WTC11 (cell line): ENCODE measurements at places on chromosomes 13 and 19. TPM values are rescaled to one million over a fixed set of nuclear protein-coding genes. Genes with fewer than 3 reads are reported as not detected.

ZNF560 gene
- 4.4 to 5.8 TPM (median 4.9 TPM) in 3 replicates for total RNA-seq

CFAP97D2 gene
- total RNA-seq: not detected in 3 replicates

COX6B2 gene
- total RNA-seq: 4.1 to 8.0 TPM (median 4.3 TPM) in 3 replicates

PRSS57 gene
- total RNA-seq: not detected in 3 replicates

PSMD8 gene
- total RNA-seq: 156 to 167 TPM (median 160 TPM) in 3 replicates

RTBDN gene
- 2.4 to 3.8 TPM (median 3.1 TPM) in 3 replicates for total RNA-seq

ADGRE1 gene
- total RNA-seq: not detected in 3 replicates

DNA sequence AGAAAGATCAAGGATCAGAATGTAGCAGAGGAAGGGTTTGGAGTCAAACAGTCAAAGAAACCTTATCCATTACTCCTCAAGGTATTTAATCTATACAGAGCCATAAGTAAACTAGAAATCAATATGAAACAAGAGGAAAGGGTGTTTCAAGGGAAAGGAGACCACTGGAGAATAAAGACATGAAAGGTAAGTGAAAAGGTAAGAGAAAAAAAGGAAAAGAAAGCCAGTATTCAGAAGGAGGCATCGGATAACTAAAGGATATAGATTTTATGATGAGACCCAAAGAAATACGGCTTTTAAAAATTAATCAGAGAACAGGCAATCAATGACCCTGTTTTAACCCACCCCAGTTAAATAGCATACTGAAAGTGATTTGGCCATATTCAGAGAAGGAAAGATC lies 438.7 kb upstream of the MIR17HG start:
- H3K4me3 ChIP-seq: no peak overlapping the region
- H3K4me1 ChIP-seq: no peaks in the 10 kb centered on the region
- no peaks in the 10 kb centered on the region for H3K36me3 ChIP-seq
- no peaks in the 10 kb centered on the region for H3K27me3 ChIP-seq

DNA sequence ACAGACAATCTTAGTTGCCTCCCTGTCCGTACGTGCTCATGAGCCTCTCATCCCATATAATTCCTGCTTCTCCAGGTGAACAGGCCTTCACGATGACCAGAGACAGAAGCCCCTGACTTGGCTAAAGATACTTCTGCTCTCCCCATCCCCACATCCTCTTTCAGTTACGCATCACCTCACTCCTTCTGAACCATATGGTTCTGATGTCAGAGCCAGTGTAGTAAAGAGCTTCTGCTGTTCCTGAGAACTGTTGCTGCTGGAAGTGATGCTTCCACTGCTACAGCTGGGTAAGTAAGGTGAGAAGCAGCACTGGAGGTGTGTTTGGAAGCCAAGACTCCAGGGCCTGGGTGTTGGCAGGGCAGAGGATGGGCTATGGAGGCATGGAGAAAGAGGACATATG lies 12.9 kb downstream of the SIGLECL1 start:
- peaks cover 5% of the 10 kb centered on the region; the same call in 1 of the 2 replicates for H3K27me3 ChIP-seq
- no peak for DNase-seq
- no peaks in the 10 kb centered on the region for H3K36me3 ChIP-seq
- peaks cover 5% of the 10 kb centered on the region for H3K4me1 ChIP-seq
- H3K4me3 ChIP-seq: no peak overlapping the region
- no peak overlapping the region for H3K27ac ChIP-seq

- no peak overlapping the region for H3K4me3 ChIP-seq
- no peak overlapping the region for H3K27ac ChIP-seq
- H3K36me3 ChIP-seq: no peaks in the 10 kb centered on the region; the same call in 1 of the 2 replicates
- no peaks in the 10 kb centered on the region for H3K27me3 ChIP-seq
Measured at GRCh38 chr13:80361298-80361697, 20.4 kb upstream of the SPRY2 start.

DNA sequence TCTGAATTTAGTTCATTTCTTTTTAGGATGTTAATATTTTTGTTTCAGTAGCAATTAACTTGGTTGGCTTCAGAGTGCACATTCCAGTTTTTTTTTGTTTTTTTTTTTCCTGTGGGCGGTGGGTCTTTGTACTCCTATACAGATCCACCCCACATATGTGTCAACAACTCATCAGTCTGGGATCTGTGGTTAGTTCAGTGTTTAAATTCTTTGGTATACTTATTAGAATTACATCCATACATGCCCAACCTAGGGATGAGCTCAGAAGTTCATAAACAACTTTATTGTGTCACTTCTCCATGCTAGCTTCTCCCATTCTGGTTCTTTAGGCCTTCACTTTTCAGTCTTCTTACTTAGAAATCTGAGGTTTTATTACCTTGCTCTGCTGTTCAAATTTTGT lies 50.9 kb downstream of the PCCA start:
- H3K27me3 ChIP-seq: no peaks in the 10 kb centered on the region
- peaks cover 11% of the 10 kb centered on the region for H3K36me3 ChIP-seq
- no peak overlapping the region for H3K4me3 ChIP-seq
- peak overlapping the region; percentile 48; the same call in 1 of the 2 replicates for H3K27ac ChIP-seq
- no peak for DNase-seq

- H3K4me3 ChIP-seq: peak overlapping the region; percentile 91
- peaks cover 15% of the 10 kb centered on the region for H3K4me1 ChIP-seq
- H3K27ac ChIP-seq: no peak overlapping the region
- peaks cover 7% of the 10 kb centered on the region for H3K36me3 ChIP-seq
Measured at GRCh38 chr19:37691881-37692504, 27.6 kb downstream of the ZNF607 start.

- DNase-seq: peak; percentile 92
- H3K27me3 ChIP-seq: peaks cover 20% of the 10 kb centered on the region
- H3K4me1 ChIP-seq: peaks cover 30% of the 10 kb centered on the region
Measured at GRCh38 chr13:45464687-45465453, at the start of gene COG3. TSS of gene COG3 (plus strand) at chr13:45464939. CDS start at chr13:45465037, 98 bp downstream.

DNA sequence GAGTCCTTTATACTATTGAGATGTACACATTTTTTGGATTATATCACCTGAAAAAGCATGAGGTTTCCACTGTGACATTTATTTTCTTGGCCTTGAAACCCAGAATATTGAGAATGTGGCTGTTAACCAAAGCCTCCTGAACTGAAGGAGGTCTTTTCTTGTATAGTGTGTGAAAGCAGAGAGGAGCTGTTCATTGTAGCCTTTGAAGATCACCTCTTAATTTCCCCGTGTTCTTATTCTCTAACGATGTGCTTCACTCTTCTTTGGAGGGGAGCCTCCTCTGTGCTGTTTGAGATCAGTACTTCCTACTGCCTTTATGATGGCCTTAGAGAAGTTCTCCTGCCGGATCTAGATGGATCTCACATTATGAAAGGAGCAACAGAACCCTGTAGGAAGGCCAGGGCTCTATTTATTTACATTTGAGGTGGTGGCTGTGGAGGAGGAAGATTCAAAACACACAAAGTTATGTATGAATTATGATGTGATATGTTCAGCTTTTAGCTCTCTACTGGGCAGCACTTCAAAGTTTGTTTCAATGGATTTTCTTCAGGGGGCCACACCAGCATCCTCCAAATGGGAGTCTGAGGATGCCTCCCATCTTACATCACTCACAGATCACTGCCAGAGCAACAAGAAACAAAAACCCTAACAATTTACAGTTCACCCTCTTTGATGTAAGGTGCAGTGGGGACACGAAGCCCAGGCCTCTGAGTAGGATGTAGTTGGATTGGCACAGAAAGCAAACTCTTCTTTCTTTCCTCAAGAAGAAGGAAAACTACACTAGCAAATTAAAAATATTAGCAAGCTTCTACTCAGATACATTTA lies 322.3 kb downstream of the DLEU7 start:
- H3K27ac ChIP-seq: no peak overlapping the region
- H3K4me1 ChIP-seq: peaks cover 38% of the 10 kb centered on the region
- H3K36me3 ChIP-seq: no peaks in the 10 kb centered on the region
- no peak for DNase-seq

- no peaks in the 10 kb centered on the region for H3K27me3 ChIP-seq
- peak overlapping the region; percentile 92 for H3K4me3 ChIP-seq
- H3K36me3 ChIP-seq: peaks cover 25% of the 10 kb centered on the region
Measured at GRCh38 chr13:44576351-44577235, 463 bp upstream of the TSC22D1 start.

- H3K36me3 ChIP-seq: no peaks in the 10 kb centered on the region
- peaks cover 3% of the 10 kb centered on the region; the same call in 1 of the 2 replicates for H3K4me1 ChIP-seq
- H3K27me3 ChIP-seq: no peaks in the 10 kb centered on the region
- no peak for DNase-seq
- no peak overlapping the region for H3K4me3 ChIP-seq
- H3K27ac ChIP-seq: no peak overlapping the region
Measured at GRCh38 chr13:72165276-72165675, 298.3 kb upstream of the DACH1 start.

- H3K4me1 ChIP-seq: peaks cover 10% of the 10 kb centered on the region
- no peak overlapping the region for H3K27ac ChIP-seq
Measured at GRCh38 chr19:19274146-19274545, 1.0 kb upstream of the TM6SF2 start.

DNA sequence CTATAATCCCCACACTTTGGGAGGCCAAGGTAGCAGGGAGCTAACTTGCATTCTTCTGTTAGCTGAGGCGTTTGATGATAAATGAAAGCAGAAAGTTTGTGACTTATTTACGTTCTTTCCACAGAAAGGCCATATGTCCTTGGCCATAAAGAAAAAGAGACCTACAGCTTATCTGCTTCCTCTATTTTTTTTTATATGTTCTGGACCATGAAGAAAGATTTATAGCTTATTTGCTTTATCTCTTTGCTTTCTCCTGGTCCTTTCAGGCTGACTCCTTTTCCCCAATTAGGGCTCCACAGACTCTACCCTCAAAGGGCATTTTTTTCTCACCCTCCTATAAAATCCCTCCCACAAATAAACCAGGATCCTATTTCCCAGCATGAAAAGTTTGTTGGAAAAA lies 1.5 kb upstream of the ZNF616 start:
- H3K4me3 ChIP-seq: no peak overlapping the region
- no peak for DNase-seq
- H3K27ac ChIP-seq: no peak overlapping the region
- H3K4me1 ChIP-seq: peaks cover 19% of the 10 kb centered on the region
- H3K36me3 ChIP-seq: peaks cover 13% of the 10 kb centered on the region
- no peaks in the 10 kb centered on the region; the same call in 1 of the 2 replicates for H3K27me3 ChIP-seq

- no peak for DNase-seq
- no peaks in the 10 kb centered on the region for H3K27me3 ChIP-seq
- no peaks in the 10 kb centered on the region for H3K36me3 ChIP-seq
- H3K4me3 ChIP-seq: no peak overlapping the region
Measured at GRCh38 chr13:78299832-78300623, 303.3 kb downstream of the POU4F1 start.

DNA sequence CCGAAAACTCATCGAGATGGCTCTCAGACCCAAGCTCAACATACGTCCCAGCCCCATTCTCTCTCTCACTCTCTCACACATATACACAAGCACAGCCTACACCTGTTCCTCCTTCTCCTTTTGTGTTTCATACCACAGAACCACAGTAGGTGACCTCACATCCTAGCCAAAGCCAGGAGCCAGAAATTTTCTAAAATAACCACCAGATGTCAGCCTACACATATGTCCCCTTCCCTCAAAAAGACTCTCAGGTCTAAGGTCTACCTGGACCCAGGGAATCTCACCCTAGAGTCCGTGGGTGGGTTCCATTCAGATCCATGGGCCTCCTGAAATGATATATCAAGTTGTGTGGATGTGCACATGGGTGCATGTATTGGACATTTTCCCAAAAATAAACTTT lies 104.2 kb upstream of the IPO5 start:
- no peak for DNase-seq
- H3K36me3 ChIP-seq: no peaks in the 10 kb centered on the region
- no peak overlapping the region for H3K27ac ChIP-seq
- no peak overlapping the region for H3K4me3 ChIP-seq
- H3K27me3 ChIP-seq: no peaks in the 10 kb centered on the region
- peaks cover 4% of the 10 kb centered on the region for H3K4me1 ChIP-seq

DNA sequence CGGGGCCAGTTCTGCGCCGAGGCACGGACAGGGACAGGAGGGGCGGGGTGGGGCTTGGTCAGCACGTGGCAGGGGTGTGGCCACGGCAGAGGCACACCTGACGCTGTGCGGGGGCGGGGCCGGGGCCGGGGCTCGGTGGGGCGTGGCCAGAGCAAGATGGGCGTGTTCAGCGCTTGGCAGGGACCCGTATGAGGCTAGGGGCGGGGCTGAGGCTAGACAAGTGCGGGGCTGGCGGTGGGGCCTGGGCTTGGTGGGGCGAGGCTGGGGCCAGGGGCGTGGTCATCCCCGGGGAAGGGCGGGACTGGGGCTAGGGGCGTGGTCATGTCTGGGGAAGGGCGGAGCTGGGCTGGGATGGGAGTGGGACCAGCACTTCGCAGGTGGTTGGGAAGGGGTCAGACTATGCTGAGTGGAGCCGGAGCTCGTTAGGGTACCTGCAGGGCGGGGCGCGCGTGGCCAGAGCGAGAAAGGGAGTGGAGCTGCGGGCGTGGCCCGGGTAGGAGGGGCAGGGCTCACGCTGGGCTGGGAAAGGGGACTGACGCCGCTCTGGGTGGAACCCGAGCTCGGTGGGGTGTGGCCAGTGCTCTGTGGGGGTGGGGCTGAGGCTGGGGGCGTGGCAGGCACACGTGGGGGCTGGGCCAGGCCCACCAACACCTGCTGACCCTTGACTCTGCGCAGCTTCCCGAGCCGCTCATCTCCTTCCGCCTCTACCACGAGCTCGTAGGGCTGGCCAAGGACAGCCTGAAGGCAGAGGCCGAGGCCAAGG lies 12.8 kb downstream of the POLR2E start:
- peak overlapping the region; percentile 67 for H3K4me3 ChIP-seq
- H3K27me3 ChIP-seq: no peaks in the 10 kb centered on the region
- peak; percentile 99 for DNase-seq
- peaks cover 8% of the 10 kb centered on the region; the same call in 1 of the 2 replicates for H3K36me3 ChIP-seq

GRCh38 chr19:55679343-55680257 lies 4.6 kb downstream of the EPN1 start:
- no peak overlapping the region for H3K27ac ChIP-seq
- H3K4me1 ChIP-seq: peaks cover 15% of the 10 kb centered on the region
- H3K36me3 ChIP-seq: peaks cover 25% of the 10 kb centered on the region
- no peaks in the 10 kb centered on the region for H3K27me3 ChIP-seq

GRCh38 chr19:17749912-17750317 lies 1.4 kb upstream of the FCHO1 start:
- peak overlapping the region; percentile 5; the same call in 1 of the 2 replicates for H3K27ac ChIP-seq
- no peak overlapping the region for H3K4me3 ChIP-seq
- no peak for DNase-seq
- peaks cover 20% of the 10 kb centered on the region for H3K4me1 ChIP-seq
- H3K27me3 ChIP-seq: peaks cover 12% of the 10 kb centered on the region

GRCh38 chr19:38869160-38869835 lies 8.8 kb downstream of the RINL start:
- peak overlapping the region; percentile 79 for H3K4me3 ChIP-seq
- H3K4me1 ChIP-seq: peaks cover 7% of the 10 kb centered on the region
- H3K27me3 ChIP-seq: peaks cover 21% of the 10 kb centered on the region
- H3K36me3 ChIP-seq: no peaks in the 10 kb centered on the region

DNA sequence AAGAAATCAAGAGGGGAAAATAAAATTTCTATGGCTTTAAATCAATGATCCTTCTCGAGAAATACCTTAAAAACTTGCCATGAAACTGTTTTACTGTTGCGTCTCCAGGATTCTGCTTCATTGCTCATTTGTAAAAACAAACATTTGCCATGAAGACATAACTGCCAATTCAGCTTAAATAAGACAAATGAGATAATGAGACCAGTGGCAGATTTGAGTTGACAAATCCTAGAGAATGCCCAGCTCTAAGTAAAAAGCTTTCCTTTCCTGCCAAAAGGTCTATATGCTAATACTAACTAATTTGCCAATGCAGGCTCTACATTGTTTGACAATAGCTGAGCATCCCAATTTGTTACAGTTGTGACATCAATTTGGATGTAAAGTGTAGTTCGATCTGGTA lies 400.5 kb upstream of the PCDH9 start:
- no peak for DNase-seq
- H3K4me1 ChIP-seq: peaks cover 12% of the 10 kb centered on the region
- peak overlapping the region; percentile 18; the same call in 1 of the 2 replicates for H3K27ac ChIP-seq
- H3K27me3 ChIP-seq: no peaks in the 10 kb centered on the region
- H3K36me3 ChIP-seq: no peaks in the 10 kb centered on the region
